ENCODE measurements at places on chromosomes 4 and X. TPM values are rescaled to one million over a fixed set of nuclear protein-coding genes. Genes with fewer than 3 reads are reported as not detected.

The ADAM29 gene
- total RNA-seq, result not detected

The VCX3B gene
- total RNA-seq, result not detected

The VCX3A gene
- total RNA-seq, result not detected

The NEIL3 gene
- 8.9 TPM for total RNA-seq

The PCSK1N gene
- 16.0 TPM for total RNA-seq

The CITED1 gene
- total RNA-seq, result 2.0 TPM

The RBM47 gene
- total RNA-seq, result 36.7 TPM

The NXF3 gene
- not detected for total RNA-seq

The TRIML2 gene
- total RNA-seq, result 48.9 TPM

The C4orf46 gene
- 8.6 TPM for total RNA-seq

The FAM156A gene
- total RNA-seq, result 20.6 TPM

The PRDX4 gene
- 251 TPM for total RNA-seq

The BEX3 gene
- total RNA-seq, result 246 TPM

The SOWAHD gene
- total RNA-seq, result 0.06 TPM

The TMPRSS11D gene
- total RNA-seq, result not detected

The AWAT2 gene
- total RNA-seq, result not detected

The SULT1B1 gene
- total RNA-seq, result not detected

Data from A549 treated with dexamethasone at 1 μM for 4 hours (cell line).